Sigmoid colon (tissue), 7 donors: ENCODE measurements at places on chromosomes 7 and 10. TPM values are rescaled to one million over a fixed set of nuclear protein-coding genes. Genes with fewer than 3 reads are reported as not detected.

DNA sequence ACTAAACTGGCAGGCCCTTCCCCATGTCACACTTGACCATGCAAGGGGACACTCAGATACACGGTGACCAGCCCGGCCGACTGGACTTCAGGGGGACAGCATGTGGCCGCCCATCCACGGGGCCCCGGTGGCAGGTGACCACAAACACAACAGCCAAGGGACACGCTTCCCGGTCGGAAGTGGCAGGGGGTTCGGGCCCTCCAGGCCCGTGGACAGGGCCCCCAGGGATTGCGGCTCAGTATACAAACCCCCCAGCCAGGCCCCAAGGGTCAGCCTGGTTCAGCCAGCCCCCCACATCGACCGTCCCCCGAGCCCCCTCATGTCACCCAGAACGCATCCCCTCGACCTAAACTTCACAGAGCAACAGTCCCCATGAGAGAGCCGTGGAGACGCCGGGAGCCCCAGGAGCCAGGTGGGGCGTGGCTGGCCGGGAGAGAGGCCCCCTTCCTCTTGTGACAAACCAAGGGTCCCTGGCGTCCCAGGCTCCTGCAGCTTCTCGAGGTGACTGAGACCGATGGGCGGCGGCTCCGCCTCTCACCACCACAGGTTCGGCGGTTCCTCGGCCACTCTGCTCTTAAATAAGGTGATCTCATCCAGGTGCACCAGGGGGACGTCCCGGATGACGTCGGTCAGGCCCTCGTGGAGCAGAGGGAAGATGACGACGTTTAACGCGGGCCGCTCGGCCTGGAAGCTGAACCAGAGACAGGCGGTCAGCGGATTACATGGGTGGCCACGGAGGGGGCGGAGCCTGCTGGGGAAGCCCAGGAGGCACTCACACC is 57.8 kb upstream of the TNRC18 start:
- no peak for DNase-seq

DNA sequence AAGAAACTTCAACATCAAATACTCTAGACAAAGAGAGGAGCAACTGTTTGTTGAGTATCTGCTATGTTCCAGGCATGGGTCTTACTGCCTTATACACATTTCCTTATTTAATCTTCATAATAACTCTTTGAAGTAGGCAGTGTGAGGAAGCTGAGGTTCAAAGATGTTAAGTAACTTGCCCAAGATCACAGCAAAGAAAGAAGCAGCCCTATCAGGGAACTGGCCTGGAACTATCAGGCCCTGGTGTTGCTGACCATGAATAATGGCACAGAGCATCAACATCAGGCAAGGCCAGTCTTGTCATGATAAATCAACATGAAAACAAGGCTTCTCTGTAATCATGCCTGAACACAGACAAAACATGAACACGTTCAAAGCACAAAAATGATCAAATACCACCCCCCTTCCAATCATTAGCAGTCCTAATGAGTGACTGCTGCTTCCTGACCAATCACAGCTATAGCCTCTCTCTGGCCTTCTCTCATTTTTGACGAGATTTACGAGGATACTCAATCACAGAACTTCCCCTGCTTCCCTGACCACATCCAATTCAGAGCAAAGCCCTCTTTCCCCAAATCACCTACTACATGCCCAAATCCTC is 2.3 kb downstream of the GSDME start:
- DNase-seq, result no peak

DNA sequence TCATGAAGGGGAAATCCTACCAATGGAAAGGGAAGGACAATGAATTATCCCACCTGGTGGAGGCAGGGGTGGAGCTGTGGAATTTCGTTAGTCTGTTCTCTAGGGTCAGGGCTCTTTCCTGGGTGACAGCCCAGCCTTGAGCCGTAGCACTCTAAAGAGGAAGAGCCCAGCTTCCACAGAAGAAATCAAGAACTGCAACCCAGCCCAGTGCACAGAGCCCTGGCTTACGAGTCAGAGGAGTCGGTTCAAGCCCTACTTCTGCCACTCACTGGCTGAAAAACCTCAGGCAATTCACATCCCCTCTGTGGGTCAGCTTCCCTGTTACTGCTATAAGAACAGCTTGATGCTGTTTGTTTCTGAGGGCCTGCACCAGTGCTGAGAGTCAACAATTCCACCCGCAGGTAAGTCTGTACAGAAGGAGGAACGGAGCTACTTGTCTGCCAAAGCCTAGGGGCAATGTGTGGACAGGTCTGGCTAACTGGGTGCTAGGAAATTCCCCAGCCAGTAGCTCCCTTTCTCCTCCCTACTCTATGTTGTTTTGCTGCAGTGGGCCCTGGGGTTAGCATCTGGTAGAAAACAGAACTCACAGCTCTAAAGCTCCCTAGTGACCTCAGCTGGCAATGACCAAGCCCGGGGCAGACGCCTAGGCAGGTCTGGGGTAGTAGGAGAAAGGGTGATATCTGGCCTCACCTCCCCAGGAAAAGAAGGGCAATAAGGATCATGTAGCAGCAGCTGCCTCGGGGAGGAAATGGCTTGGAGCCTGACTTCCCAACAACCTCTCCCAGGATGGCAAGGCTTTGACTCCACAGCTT is 3.3 kb downstream of the AVPI1 start:
- DNase-seq, result peak; percentile 50

DNA sequence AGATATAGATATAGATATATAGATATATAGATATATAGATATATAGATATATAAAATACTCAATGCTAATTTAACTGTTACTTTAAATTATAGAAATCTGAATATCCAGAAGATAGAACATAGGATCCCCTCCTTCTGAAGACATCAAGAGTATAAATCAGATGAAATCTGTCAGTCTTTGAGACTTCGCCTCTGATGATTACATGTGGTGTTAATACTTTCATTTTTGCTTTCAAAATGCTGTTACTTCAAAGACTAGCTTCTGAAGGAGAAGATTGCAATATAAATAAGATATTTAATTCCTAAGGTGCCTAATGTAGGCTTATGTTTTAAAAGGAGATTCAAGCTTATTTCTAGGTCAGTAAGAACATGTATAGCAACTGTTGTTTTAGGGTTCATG is 180.4 kb downstream of the TSPAN12 start:
- no peak for DNase-seq

GRCh38 chr7:2698581-2699288 is 10.7 kb downstream of the AMZ1 start:
- no peak for DNase-seq

DNA sequence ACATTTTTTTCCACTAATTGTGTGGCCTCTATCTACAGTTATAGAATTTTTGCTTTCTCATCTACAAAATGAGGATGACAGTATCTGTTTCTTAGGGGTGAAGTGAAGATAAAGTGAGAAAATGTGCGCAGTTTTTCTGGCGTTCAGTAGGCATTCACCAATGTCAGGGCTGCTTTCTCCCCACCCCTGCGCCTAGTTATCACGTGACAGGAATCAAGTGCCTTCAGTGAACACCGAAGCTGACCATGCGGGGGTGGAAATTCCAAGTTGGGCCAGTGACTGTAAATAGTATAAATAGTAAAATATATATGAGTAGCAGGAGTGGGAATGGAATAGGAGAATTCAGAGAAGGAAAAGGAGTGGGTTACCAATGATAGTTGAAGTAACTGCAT is 77.4 kb downstream of the TAF3 start:
- no peak for DNase-seq

DNA sequence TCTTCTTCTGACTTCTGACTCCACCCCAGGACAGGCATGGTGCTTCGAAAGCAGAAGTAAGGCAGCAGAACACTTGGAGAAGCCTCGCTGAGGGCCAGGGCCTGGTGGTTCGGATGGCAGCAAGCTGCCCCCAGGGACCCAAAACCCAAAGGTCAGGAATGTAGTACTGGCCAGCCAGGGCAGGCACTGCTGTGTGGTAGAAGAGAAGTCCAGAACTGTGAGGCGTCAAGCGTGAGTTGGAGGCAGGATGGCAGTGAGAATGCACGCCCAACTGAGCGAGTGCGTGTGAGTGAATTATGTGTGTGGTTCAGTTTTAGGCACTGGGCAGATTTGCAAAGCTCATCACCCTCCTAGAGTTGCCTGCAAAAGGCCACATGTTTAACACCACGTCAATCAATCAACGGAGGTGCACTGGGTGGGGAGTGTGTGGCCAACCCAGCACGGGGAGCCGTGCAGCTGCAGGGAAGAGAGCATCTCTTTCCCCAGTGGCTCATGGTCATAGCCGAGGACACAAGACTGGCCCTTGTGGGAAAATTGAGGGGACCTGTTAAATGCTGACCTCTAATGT is 144.3 kb downstream of the KCNMA1 start:
- no peak for DNase-seq

- no peak for DNase-seq
These were observed 14.3 kb upstream of the TLX1 start for GRCh38 chr10:101116754-101117153.

- DNase-seq, result no peak
These were observed 69.0 kb upstream of the ARHGAP21 start for GRCh38 chr10:24792638-24793037.

GRCh38 chr7:50462361-50462760 is 12.2 kb upstream of the FIGNL1 start:
- DNase-seq, result no peak

- DNase-seq, result no peak
These were observed 161.7 kb downstream of the NRBF2 start for GRCh38 chr10:63294781-63295180.

GRCh38 chr7:5282543-5283316 is at the start of gene SLC29A4:
TSS of gene SLC29A4 (plus strand) at chr7:5282943. CDS start at chr7:5287817, 4,874 bp downstream.
- DNase-seq, result no peak

DNA sequence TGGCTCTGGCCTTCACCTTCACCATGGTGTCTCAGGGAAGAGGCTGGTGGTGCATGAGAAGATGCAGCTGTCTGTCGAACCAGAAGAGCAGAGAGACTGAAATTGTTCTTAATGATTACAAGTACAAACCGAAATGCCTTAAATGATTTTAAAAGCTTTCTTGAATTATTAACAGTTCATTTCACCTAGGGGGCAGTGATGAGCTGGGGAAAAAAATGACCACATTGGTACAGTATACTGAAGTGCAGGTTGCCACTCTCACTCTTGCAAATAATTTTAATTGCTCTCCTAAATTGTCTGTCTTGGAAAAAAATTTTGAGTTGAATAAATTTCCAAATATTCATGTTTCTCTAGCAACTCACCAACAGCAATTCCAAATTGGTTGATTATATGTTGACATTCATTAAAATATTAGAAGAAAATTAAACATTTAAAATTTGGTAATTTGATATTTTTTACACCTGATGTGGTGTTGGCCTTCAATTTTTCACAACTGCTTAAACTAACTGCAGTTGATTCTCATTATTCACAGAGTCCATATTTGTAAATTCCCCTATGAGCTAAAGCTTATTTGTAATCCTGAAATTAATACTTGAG is 692.6 kb downstream of the ZWINT start:
- DNase-seq, result no peak

- no peak for DNase-seq
These were observed 370.9 kb downstream of the SH2D4B start for GRCh38 chr10:80908611-80909010.

- DNase-seq, result peak; percentile 91
These were observed 4.6 kb upstream of the SERPINE1 start for GRCh38 chr7:101121991-101122932.

DNA sequence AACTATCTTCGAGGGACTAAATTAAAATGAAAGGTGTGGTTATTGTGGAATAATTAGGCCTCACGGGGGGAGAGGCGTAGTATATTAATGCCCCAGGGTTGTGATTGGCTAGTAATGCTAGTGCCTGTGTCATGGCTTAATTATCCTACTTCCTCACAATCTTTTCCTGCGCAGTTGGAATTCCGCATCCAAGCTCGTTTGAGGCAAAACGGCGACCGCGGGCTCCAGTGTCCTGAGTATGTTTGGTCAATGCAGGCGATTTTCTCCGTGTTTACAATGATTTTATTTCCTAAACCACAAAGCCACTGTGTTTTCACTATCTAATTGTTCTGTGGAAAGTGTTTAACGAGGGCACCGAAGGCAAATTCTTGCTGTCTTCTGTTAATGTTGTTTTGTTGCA is 282.9 kb downstream of the CELF2 start:
- no peak for DNase-seq

DNA sequence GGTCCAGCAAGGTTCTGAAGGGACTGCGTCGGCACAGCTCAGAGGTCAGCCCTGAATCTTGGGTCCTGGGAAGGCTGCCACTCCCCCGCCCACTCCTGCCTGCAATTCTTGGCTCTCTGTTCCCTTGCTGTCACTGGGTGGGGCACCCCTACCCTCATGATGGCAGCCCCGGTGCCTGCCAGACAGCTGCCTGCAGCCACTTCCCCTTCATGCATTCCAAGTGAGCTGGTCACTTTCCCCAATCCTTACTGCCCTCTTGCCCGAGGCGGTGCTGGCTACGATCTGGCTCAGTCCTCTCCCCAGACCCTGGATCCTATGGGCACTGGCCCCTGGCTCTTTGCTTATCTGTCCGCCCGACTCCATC is 14.2 kb downstream of the MYL10 start:
- no peak for DNase-seq

GRCh38 chr7:80614851-80615271 is 23.6 kb upstream of the CD36 start:
- no peak for DNase-seq

DNA sequence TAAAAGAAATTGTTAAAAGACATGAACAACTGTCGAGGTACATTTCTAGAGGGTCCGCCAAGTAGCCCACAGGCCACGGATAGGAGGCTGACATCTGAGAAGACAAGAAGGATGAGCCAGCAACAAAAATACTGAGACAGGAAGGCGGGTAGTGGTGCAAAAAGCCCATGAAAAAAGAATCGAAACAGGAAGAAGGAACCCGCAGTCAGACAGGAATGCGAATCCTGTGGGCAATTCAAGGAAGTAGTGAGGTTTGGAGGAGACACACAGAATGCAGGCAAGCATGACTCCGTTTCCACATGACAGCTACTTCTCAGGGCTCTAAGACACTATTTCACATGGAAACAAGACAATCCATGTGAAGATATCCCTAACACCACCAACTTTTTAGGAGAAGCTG is 125.2 kb downstream of the DOCK4 start:
- no peak for DNase-seq

- no peak for DNase-seq
These were observed 9.1 kb upstream of the PRKAR2B start for GRCh38 chr7:107035446-107035845.

- no peak for DNase-seq
These were observed 111.7 kb upstream of the LYZL1 start for GRCh38 chr10:29176845-29177832.

DNA sequence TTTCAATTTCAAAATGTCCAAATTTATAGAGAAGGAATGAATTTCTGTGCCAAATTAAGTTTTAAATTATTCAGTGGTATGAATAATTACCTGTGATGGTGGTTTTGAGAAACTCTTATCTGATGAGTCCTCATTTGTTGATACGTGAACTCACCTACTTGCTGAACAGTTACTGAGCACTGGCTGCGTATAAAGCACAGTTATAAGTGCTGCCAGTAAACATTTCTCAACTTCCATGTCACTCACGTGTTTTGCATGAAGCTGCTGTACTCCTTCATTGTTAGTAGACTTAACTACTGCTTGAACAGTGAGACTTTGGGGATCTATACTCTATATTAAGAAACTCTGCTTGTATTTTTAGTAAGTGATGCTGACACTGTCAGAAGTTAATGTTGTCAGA is 269.1 kb upstream of the FZD8 start:
- DNase-seq, result no peak

- no peak for DNase-seq
These were observed 7.1 kb downstream of the FAM171A1 start for GRCh38 chr10:15364001-15364400.

CPED1 gene
- total RNA-seq, result 82.4 TPM

FAM3C gene
- total RNA-seq, result 58.9 TPM

SUMF2 gene
- 90.4 TPM for total RNA-seq

GLRX3 gene
- 53.5 TPM for total RNA-seq

LRIT1 gene
- total RNA-seq, result not detected

BLVRA gene
- total RNA-seq, result 86.7 TPM

NUPR2 gene
- not detected for total RNA-seq

NAT16 gene
- not detected for total RNA-seq

CNTNAP2 gene
- total RNA-seq, result 1.9 TPM

FXYD4 gene
- total RNA-seq, result not detected
